Astrocyte of the spinal cord (primary cell): ENCODE measurements at places on chromosomes 7 and 10.

DNA sequence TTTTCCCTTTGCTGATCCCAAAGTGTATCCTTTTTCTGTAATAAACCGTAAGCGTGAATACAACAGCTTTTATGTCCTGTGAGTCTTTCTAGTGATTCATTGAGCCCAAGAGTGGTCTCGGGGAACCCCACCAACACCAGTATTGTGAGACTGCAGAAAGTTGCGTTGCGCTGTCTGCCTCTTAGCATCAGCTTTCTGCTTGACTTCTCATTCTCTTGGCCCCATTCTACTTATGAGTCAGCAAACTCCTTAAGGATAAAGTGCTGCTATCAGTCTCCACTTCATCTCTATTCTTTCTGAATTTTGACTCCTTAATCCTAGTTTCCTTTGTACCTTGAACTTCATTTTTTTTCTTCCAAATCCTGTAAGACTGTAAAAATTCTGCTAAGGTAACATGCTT, 184.3 kb upstream of the MBL2 start:
- peak; percentile 2 for DNase-seq

GRCh38 chr10:98101366-98101765, 33.1 kb upstream of the R3HCC1L start:
- no peak for DNase-seq

DNA sequence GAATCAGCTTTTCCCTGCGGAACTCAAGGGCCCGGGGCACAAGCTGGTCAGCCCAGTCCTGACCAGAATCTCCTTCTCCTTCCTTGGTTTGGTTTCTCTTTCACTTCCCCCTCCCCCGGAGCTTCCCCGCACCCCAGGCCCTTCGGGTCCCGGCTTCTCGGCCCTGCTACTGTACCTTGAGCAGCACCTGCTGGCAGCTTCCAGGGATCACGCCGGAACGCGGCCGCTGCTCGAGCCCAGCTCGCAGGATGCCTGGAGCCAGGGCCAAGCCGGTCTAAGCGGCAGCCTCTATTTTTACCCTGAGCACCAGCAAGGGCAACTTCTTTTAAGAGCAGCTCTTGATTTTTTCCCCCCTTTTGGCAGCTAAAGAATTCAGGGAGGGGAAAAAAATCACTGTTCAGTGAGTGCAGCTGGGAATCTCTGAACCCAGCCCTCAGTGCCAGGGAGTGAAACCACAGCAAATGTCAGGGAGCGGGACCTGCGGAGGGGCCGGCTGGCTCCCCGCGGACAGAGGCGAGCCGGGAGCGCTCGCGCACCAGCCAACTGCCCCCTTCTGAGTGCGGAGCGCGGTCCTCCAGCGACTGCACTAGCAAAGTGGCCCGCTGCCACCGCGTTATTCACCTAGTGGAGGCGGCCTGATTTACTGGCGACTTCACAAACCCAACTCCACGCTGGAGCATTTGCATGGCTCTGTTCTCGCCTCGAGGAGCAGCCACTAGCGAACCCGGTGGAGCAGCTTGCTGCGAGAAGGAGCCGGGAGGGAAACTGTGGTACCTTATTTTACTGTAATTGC, 2.4 kb upstream of the INHBA start:
- DNase-seq, result peak; percentile 94

GRCh38 chr10:101380353-101381017, 26.5 kb downstream of the BTRC start:
- DNase-seq, result no peak

- no peak for DNase-seq
Measured at GRCh38 chr10:91412354-91413087, 2.4 kb downstream of the HECTD2 start.

DNA sequence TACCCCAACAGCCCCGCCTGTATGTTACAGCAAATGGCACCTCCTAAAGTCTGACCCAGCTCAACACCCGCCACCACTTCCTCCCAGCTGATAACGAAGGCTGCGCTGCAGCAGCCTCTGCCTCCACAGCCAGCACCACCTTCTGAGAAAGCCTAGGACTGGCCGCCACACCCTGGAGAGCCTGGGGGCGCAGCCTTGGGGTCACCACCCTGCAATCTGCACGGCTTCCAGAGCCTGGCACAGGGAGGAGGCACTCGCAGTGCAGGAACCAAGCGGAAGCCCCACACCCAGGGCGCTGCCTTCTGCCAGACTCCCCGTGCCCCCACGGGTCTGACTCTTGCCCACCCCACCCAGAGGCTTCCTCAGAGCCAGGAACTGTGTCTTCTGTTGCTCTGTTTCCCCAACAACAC, 112.5 kb downstream of the MAD1L1 start:
- no peak for DNase-seq

DNA sequence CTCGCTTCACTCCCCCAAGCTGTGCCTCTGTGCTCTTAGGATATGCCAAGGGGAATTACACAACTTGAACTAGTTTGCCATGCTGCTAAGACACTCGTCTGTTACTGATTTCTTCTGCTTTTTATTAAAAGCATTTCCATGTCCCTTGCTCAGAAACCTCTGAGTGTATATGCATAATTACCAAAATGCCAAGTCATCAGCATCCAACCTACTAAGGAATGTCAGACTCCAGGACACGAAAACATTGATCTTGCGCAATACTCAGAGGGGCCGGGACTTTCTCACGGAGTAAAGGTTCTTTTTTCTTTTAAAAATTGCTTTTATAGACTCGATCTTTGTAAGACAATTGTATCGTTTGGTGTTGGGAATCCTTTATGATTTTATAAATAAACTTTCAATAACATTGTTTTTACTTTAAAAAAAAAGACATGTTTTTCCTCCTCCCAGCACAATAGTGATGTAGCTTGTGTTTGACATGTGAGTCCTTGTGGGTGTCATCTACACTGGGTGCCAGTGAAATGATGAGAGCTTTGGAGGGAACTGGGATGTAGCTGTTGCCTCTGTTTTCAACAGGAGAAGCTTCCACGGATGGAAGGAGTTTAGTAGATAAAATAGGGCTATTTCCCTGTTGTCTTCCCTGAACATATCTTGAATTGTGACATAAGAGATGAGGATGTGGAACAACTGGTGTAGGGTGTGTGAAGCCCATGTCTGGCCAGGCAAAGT, 43.6 kb downstream of the CNNM1 start:
- no peak for DNase-seq

- no peak for DNase-seq
Measured at GRCh38 chr10:48247680-48248079, 26.8 kb downstream of the FRMPD2 start.

DNA sequence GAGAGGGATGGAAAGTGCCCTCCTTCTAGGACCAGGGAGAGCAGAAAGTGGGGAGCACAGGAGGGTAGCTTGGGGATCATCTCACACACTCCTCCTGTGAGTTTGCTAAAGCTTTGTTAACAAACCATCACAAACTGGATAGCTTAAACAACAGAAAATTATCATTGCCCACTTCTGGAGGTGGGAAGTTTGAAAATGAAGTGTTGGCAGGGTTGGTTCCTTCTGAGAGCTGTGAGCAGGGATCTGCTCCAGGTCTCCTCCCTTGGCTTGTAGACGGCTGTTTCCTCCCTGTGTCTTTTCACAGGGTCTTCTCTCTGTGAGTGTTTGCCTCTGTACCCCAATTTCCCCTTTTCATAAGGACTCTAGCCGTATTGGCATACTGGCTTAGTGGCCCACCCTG, 32.0 kb upstream of the CXCL12 start:
- no peak for DNase-seq

DNA sequence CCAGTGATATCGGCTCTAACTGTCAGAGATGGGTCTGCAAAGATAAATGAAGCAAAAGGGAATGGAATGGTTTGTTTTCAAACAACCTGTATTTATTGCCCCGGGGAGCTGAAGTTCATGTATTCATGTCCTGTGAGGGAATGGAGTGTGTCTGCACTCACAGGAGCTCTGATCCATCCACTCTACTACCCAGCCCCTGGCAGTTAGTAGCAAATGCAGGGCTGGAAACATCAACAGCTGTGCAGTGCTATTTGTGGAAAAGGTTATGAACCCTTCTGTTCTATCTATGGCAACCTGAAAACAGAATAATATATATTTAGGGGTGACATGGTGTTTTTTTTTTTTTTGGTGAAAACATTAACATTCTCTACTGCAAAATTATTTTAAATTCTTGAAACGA, 9.8 kb downstream of the AGR2 start:
- no peak for DNase-seq

GRCh38 chr7:156139633-156140032, 327.4 kb upstream of the SHH start:
- DNase-seq, result no peak

- no peak for DNase-seq
Measured at GRCh38 chr7:17150018-17150417, 148.4 kb upstream of the AHR start.

- DNase-seq, result peak; percentile 89
Measured at GRCh38 chr10:103772096-103772845, 83.1 kb downstream of the SH3PXD2A start.

GRCh38 chr7:73820013-73820412, 10.8 kb upstream of the CLDN4 start:
- DNase-seq, result no peak

DNA sequence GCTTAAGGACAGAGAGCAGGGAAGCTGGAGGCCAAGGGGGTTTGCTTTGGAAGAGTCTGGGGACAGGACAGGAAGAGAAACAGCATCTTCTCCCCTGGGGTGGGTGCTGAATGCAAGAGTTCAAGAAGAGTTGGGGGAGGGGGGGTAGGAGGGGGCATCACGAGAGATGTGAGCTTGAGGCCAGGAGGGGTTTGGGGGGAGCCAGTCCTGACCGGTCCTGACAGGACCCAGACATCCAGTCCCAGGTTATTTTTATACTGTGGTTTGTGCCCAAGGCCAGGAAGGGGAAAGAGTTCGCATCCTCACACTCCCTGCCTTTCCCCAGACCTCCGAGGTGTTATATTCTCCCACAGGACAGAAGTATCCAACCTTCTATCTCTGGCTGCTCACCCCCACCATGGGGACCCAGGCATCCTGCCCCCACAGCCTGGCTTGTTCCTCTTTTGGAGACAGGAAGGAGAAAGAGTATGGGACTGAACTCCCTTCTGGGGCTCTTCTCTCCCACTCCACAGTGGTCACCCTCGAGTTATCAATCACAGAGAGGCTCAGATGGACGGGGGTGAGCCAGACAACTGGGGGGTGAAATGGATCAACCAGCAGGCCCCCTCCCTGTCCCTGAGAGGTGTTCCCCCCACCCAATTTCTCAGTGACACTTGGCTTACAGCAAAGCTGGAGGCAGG, 2.8 kb downstream of the TSC22D4 start:
- no peak for DNase-seq

DNA sequence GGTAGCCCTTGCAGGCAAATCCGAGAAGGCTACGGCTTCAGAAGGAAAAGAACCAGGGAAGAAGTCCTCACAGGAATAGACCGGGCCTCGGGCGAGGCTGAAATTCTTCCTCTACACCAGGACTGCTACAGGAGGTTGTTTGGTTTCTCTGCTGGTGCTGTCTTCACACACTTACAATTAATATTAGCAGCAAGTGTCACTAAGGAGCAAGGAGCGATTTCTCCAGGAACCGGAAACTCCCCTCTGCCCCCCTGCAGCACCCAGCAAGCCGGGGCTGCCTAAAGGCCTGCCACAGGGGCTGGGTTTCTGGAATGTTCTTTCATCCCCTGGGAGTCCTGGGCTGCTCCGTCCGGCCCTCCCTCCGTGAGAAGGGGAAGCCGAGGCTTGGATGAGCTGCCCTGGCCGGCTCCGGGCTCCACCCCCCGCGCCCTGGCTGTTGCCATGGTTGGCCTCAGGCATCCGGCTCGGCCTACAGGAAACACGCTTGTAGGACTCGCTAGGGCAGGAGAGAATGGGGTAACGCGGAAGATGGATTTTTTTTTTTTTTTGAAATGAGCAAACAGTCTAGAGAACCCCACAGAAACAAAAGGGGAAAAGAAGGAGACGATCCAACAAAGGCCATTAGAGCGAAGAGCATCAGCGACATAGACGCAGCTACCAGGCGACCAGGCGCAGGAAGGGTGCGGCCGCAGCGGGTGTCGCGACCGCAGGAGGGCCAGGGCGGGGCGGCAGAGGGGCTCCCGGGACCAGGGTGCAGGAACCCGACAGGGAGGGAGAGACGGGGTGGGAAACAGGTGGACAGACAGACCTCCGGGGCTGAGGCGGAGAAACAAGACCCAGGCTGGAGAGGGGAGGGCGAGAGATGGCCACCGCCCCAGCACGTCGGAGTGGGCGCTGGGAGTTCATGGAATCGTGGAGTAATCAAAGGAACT, 33.0 kb downstream of the EN2 start:
- DNase-seq, result no peak

DNA sequence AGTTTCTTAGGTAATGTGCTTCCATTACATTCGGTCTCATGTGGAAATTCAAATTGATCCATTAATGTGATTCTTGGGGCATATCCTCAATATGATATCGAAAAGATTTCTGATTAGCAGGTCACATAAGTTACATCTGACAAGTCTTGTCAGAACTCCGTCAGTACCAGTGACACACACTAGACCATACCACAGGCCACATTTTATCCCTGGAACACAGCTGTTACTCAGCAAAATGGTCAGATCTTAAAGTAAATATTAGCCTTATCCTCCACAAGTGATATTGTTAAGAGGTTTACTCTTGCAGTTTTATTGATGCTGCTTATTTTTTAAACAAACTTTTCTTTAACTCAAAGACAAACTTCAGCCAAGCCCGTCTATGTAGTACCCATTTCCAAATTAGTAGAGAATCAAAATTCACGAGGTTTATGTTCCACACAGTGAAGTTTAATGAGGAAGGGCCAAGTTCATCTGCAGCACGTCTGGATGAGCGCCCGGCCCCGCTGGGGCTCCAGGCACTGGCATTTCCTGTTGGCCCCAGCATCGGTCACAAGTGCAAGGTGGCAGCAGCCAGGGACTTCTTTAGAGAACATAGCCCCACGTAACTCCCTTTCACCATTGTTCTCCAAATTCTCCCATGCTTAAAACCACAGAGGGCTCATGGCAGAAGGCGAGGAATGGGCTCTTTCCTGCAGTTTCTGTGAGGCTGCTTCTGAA, 132.2 kb downstream of the VIPR2 start:
- DNase-seq, result no peak

- no peak for DNase-seq
Measured at GRCh38 chr10:101260764-101261481, 31.7 kb upstream of the LBX1 start.

- peak; percentile 79 for DNase-seq
Measured at GRCh38 chr7:16978358-16979244, 96.8 kb upstream of the AGR3 start.

- DNase-seq, result no peak
Measured at GRCh38 chr10:85148693-85149640, 820.6 kb downstream of the CCSER2 start.

DNA sequence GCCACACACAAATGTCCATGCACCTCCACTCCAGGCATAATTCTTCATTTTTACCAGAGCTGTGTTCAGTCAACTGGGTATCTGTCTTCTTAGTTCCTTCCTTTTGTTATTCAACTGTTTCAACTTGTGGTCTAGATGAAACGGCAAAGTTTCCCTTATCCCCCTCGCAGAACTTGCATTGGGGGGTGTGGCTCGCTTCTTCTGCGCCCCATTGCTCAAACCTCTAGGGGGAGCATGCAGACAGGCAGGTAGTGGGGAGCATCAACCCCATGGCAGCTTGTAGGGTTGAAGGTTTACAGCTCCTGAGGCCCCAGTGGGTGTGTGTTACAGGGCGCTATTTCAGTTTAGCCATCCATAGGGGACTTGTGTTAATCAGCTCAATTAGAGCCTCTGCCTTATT, 38.3 kb upstream of the COBL start:
- DNase-seq, result no peak

GRCh38 chr7:5594616-5595544, 171.2 kb upstream of the TNRC18 start:
- peak; percentile 55 for DNase-seq
